H4 (cell line): ENCODE measurements at places on chromosomes 1 and 21. TPM values are rescaled to one million over a fixed set of nuclear protein-coding genes. Genes with fewer than 3 reads are reported as not detected.

GRCh38 chr21:44356636-44357035, 3.2 kb downstream of the TRPM2 start:
- no peak for DNase-seq

- no peak for DNase-seq
Observed at GRCh38 chr1:177921590-177921989, 48.3 kb downstream of the SEC16B start.

- no peak for DNase-seq
Observed at GRCh38 chr1:40315795-40316594, 1.1 kb downstream of the COL9A2 start.

GRCh38 chr1:9376886-9377333, 84.2 kb downstream of the SPSB1 start:
- DNase-seq: no peak

- no peak for DNase-seq
Observed at GRCh38 chr1:229897501-229897900, 169.5 kb upstream of the GALNT2 start.

- no peak for DNase-seq
Observed at GRCh38 chr1:219247441-219247840, 73.8 kb downstream of the LYPLAL1 start.

DNA sequence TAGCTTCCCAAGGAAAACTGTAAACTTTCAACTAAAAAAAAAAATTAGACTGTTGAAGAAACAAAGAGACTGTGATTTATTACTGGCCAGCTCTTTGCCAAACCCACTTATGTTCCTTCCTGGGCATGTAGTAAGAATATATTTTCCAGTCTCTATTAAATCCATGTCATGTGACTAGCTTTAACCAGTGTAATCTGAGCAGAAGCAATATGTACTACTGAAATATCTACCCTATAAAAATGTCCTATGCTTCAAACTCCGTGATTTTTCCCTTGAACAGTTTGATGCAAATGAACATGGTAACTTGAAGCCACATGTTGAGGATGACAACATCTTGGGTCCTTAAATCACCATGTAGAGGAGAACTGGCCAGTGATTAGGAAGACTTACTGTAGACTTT, 144.5 kb downstream of the NTMT2 start:
- DNase-seq: no peak

DNA sequence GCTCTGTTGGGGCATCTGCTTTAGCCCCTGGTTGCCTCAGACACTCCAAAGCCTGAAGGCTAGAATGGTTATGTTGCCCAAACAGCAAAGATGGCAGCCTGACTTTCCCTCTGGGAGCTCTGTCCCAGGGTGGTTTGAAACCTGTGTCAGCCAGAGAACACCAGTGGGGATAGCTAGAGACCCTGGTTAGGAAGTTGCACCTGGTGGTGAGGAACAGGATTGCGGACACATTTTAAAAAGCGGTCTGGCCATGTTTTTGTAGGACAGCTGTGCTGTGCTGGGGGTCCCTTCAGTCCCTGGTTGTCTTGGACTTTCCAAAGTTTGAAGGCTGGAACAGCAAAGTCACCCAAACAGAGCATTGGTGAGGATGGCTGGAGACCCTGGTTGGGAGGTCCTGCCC, 87.8 kb downstream of the DNM3 start:
- no peak for DNase-seq

GRCh38 chr1:63112155-63112900, 210.0 kb upstream of the FOXD3 start:
- peak; percentile 86 for DNase-seq

AIM2 gene
- total RNA-seq: 39.5 and 42.8 TPM in 2 replicates

LCE3D gene
- total RNA-seq: not detected in 2 replicates

BEST4 gene
- not detected in 2 replicates for total RNA-seq
